Vagina (tissue), 2 donors: ENCODE measurements at places on chromosomes 2 and 18. TPM values are rescaled to one million over a fixed set of nuclear protein-coding genes. Genes with fewer than 3 reads are reported as not detected.

BOLL gene
- not detected for total RNA-seq

IHH gene
- total RNA-seq, result not detected

SAG gene
- not detected for total RNA-seq

CCDC121 gene
- total RNA-seq, result 2.5 TPM

SLC11A1 gene
- 36.6 TPM for total RNA-seq

TXNDC2 gene
- 0.49 TPM for total RNA-seq

DNAH7 gene
- 0.49 TPM for total RNA-seq

DSC2 gene
- total RNA-seq, result 108 TPM

IL36B gene
- total RNA-seq, result not detected

NGEF gene
- 4.9 TPM for total RNA-seq

PLEKHB2 gene
- total RNA-seq, result 46.7 TPM

SERPINB11 gene
- 8.6 TPM for total RNA-seq

IL36A gene
- total RNA-seq, result 2.7 TPM

SEPTIN10 gene
- total RNA-seq, result 107 TPM

PKDCC gene
- total RNA-seq, result 146 TPM

COL3A1 gene
- 123 TPM for total RNA-seq

UGT1A3 gene
- total RNA-seq, result not detected

MC4R gene
- total RNA-seq, result not detected

FAHD2B gene
- 28.2 TPM for total RNA-seq

TNFAIP6 gene
- 2.0 TPM for total RNA-seq

CD226 gene
- 6.4 TPM for total RNA-seq

TMEM247 gene
- not detected for total RNA-seq

SERPINB12 gene
- total RNA-seq, result 20.1 TPM

CDH19 gene
- 18.2 TPM for total RNA-seq

EVA1A gene
- total RNA-seq, result not detected

HOXD12 gene
- 1.7 TPM for total RNA-seq

ASB18 gene
- not detected for total RNA-seq

CCDC148 gene
- not detected for total RNA-seq

MYO1B gene
- total RNA-seq, result 43.7 TPM

CYS1 gene
- 13.5 TPM for total RNA-seq

PJVK gene
- total RNA-seq, result 4.9 TPM

UGT1A10 gene
- total RNA-seq, result not detected

DYSF gene
- 10.1 TPM for total RNA-seq

TAF4B gene
- 16.0 TPM for total RNA-seq

ZNF804A gene
- 1.2 TPM for total RNA-seq
